ENCODE measurements at places on chromosomes 1 and 21. TPM values are rescaled to one million over a fixed set of nuclear protein-coding genes. Genes with fewer than 3 reads are reported as not detected.
A peak's percentile ranks its signal among the peaks of the same experiment; 100 is the strongest.

DNA sequence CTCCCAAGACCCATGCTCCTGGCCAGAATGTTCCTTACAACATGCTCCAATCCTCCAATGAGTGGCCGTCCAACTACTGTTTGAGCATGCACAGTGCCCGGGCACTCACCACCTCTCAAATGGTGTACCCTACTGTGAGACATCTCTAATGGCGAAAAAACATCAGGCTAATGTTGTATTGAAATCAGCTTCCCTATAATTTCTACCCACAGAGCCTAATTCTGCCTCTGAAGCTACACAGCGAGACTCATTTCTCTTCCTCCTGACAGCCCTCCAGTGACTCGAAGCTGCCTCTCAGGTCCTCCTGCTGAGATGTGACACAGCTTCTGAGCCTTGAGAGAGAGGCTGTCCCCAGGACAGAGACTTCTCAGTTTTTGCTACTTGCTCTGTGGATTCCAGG lies 130.7 kb downstream of the FAM78B start:
- no peaks in the 10 kb centered on the region for H3K4me1 ChIP-seq
- H3K36me3 ChIP-seq = no peaks in the 10 kb centered on the region
- no peak for DNase-seq
- H3K4me3 ChIP-seq = no peak overlapping the region
- no peak overlapping the region for H3K27ac ChIP-seq

- no peaks in the 10 kb centered on the region for H3K36me3 ChIP-seq
- no peak overlapping the region for H3K27ac ChIP-seq
Observed at GRCh38 chr1:55751776-55752175, 536.6 kb upstream of the USP24 start.

- no peak overlapping the region for H3K4me3 ChIP-seq
- DNase-seq = peak; percentile 11
- H3K27me3 ChIP-seq = no peaks in the 10 kb centered on the region
- H3K36me3 ChIP-seq = no peaks in the 10 kb centered on the region
Observed at GRCh38 chr1:102174259-102174863, 177.6 kb upstream of the OLFM3 start.

- H3K27me3 ChIP-seq = no peaks in the 10 kb centered on the region
- H3K4me1 ChIP-seq = peaks cover 13% of the 10 kb centered on the region
- H3K36me3 ChIP-seq = no peaks in the 10 kb centered on the region
- H3K4me3 ChIP-seq = no peak overlapping the region
Observed at GRCh38 chr1:16425125-16426025, 11.8 kb downstream of the SPATA21 start.

DNA sequence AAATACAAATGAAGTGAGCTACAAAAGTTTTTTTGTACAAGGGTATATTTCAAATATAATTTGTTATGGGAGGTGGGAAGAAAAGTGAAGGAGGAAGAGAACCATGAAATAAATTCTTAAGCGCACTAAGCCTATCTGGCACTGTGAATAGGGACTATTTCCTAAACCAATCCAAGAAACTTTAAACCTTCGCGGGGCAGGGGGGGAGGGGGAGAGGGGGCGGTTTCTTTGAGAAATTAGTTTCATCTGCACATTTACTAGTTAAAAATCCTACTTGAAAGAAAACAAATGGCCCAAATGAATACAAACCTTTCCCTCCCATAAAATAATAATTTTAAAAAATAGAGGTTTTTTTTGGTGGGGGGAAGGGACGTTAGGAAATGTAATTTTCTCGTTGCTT lies 364 bp downstream of the GOLPH3L start:
- peaks cover 2% of the 10 kb centered on the region for H3K27me3 ChIP-seq
- peaks cover 6% of the 10 kb centered on the region for H3K36me3 ChIP-seq
- H3K4me1 ChIP-seq = peaks cover 23% of the 10 kb centered on the region
- peak overlapping the region; percentile 82 for H3K27ac ChIP-seq
- peak overlapping the region; percentile 92 for H3K4me3 ChIP-seq
- no peak for DNase-seq

Gene FNDC10
- 0.94 TPM for total RNA-seq

Gene FAM163A
- total RNA-seq = 0.10 TPM

Gene ASCL5
- total RNA-seq = not detected

Gene KRTAP20-2
- not detected for total RNA-seq

Measured in activated naive CD4-positive, alpha-beta T cell treated with anti-CD3 and anti-CD28 coated beads for 36 hours (primary cell).